ENCODE measurements at places on chromosomes 6 and 20.

- DNase-seq, result no peak
These were observed 132.2 kb upstream of the INSM1 start for GRCh38 chr20:20235681-20236080.

GRCh38 chr6:106988664-106989063 is 14.1 kb upstream of the CD24 start:
- DNase-seq, result no peak

GRCh38 chr20:14142171-14142570 is 146.9 kb downstream of the MACROD2 start:
- no peak for DNase-seq

GRCh38 chr6:141401168-141401567 is 731.6 kb upstream of the GJE1 start:
- DNase-seq, result no peak

DNA sequence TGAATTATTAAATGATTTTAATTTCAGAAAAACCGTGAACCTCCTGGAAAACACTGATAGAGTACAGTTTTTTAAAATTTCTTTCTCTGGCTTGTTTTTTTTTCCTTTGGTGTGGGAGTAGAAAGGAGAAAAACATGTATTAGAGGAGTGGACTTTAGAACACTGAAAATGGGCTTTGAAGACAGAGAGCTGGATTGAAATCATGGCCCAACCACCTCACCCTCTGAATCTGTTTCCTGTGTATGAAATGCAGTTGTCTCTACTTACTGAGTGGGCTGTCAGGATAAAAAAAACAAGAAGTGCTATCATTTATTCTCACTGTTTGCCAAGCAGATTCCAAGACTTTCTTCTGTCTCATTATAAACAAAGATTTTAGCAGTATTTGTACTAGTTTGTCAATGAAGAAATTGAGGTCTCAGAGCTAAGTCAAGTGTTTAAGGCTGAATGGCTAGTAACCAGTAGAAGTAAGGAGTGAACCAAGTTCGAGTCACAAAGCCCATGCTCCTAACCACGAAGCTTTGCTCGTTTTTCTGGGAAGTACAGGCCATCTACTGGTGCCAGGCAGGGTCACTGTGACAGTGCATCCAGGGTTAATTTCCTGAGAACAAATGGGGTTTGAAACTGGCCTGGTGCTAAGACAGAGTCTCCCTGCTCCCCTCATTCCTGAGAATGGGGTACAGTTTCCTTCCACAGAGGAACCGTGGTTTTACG is 256.4 kb downstream of the TMEM242 start:
- no peak for DNase-seq

DNA sequence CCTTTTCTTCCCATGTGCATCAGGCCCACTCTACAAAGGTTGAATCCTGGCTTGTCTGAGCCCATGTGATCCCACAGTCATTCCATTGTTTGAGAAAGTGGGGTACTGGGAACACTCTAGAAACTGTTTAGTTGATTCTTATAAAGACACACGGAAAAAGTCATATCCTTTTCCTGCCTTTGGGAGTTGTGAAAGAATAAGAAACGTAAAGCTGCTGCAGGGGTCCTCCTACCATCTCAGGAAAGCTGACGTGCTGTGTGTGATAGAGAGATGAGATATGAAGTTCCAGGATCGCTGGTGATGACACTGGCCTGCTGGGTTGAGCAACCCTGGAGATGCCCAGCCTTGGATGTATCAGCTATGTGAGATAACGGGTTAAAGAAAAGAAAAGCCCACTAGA is 21.3 kb upstream of the HLA-DRB5 start:
- DNase-seq, result no peak

- DNase-seq, result no peak
These were observed 79.2 kb upstream of the PLN start for GRCh38 chr6:118468682-118469465.

- DNase-seq, result peak; percentile 79
These were observed 5.4 kb upstream of the RAB44 start for GRCh38 chr6:36692220-36692619.

DNA sequence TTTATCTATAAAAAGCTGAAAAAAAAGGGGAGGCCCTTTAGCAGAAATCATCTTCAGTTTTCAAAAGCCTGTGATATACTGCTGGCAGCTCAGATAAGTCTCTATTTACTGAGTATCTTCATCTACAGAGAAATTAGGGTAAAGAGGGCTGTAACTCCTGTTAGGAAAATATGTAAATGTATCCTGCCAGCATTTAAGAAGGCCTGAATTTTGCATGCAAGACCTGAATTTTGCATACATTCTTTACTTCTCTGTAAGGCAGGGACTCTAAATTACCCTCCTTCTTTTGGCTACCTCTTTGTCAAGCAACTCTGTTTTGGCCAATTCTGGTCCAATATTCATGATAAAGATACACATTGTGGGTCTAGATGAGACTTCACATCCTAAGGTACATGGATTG is 150.6 kb upstream of the SPACA1 start:
- no peak for DNase-seq

DNA sequence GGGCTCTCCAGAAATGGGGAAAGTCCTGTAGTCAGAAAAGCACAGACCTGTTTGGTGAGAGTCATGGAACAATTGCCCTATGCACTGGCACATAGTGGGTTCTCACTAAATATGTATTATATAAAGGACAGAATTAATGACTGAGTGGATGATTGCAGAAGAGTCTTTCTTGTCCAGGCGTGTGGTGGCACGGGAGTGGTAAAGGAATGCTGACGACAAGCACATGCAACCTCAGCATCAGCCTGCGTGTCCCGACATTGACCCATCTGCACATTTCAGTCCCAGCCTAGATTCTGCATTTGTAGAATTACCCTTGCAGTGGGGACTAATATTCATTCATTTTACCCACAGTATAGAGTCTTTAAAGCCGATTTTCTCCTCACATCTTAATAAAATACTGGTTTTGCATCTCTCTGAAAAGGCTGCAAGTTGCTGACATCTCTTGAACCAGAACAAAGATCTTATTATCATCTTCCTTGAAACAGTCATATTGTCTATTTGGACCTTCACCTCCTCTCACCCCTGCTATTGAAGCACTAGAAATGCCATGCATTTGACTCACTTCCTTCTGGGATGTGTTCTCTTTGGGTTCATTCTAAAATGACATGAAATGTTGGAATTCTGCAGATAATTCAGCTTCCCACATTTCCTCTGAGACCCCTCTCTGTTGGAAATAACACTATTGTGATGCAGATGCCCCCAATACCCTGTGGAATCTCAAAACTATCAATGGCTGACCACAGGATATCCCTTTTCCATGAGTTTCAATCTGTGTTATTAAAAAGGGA is 883.6 kb upstream of the FLRT3 start:
- no peak for DNase-seq

- DNase-seq, result no peak
These were observed 984 bp downstream of the VARS2 start for GRCh38 chr6:30914854-30915590.

- DNase-seq, result no peak
These were observed 72.0 kb downstream of the SOX4 start for GRCh38 chr6:21665392-21666200.

DNA sequence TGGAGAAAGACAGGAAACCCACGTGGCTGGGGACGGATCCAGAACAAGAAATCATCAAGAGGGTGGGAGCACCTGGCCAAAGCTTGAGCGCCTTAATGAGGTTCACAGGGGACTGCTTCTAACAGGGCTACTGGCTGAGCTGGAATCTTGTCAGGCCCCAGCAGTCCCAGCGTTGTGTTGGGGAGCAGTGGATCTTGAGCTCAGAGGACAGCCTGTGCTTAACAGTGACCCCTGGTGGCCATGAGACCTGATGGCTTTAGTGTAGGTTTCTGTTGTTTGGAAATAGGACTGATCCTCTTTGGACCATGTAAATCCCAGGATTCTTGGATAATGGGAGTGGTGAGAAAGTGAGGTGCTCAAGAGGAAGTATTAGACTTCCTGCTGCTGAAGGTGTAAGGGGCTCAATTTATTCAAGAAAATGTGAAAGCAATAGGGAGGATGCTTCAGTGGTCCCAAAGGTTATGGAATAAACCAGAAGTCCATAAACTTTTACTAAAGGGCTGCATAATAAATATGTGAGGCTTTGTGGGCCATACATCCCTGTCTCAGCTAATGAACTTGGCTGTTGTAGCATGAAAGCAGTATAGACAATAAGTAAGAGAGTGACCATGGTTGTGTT is 216.2 kb downstream of the NFATC2 start:
- DNase-seq, result no peak

DNA sequence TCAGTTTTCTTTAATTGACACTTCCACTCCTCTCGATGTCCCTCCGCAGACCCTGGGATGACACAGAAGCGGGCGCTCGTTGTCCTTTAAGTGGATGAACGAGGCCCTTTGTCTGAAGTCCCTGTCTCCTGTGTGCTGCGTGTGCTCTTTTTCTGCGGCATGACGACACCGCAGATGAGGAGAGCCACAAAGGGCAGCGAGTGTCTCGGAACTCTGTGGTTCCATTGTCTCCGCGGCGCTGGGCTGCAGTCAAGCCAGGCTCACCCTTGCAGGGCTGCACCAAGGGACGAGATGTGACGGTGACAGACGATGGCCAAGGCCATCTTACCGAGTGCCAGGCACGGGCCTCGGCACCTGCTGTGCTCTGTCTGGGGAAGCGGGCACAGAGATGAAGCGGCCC is 10.6 kb downstream of the PRR18 start:
- no peak for DNase-seq

DNA sequence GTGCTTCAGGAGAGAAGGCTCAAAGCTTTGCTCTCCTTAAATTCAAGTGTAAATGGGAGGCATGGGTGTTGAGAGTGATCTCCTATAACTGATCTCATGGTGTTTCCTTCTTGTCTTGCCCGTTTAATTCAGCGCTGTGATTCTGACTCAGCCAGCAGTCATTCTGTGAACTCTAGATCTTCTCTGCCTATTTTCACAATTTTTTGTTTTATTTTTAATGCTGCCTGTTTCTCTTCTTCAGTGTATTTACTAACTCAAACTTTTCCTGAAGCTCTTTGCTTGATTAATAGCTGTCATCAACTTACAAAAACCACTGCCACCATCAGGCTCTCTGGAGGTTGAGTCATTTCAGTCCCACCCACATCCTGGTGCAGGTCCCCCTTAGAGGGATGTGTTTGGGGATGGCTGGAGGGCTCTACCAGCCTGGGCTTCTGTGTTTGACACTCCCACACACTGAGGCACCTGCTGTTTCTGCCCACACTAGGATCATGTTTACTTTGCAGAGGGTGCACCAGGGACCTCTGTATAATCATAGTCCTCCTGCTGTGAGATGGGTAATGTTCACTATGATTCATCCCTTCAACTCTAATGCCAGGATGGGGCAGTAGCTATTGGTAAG is 94.0 kb downstream of the SHLD1 start:
- DNase-seq, result peak; percentile 88

- DNase-seq, result peak; percentile 80
These were observed 78.1 kb downstream of the PRSS35 start for GRCh38 chr6:83590416-83590815.

DNA sequence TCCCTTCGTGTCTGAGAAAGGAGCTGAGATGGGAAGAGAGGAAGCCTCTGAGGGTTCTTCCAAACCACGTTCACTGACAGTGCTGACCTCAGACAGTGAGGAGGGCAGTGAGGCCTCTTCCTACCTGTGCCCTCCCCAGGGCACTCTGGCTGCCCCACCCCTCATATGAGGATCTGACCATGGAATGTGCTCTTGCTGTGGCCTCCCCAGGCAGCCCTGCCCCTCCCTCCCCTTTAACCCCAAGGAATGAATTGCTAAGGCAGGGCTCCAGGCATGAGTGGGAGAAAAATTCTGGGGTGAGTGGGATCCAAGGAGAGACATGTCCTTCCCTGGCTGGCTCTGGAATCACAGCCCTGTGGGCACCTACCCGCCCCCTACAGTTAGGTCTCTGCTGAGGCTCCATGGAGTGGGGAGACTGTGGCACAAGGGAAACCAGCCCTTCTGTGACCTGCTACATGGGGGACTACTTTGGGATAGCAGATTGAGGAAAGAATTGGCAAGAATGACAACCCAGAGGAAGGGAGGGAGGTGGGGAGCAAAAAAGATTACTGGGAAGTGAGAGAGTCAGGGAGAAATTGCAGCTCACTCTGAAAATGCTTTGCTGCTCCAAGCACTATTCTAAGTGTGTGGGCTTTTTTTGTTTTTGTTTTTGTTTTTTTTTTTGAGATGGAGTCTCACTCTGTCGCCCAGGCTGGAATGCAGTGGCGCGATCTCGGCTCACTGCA is 29.4 kb downstream of the TNXB start:
- no peak for DNase-seq

DNA sequence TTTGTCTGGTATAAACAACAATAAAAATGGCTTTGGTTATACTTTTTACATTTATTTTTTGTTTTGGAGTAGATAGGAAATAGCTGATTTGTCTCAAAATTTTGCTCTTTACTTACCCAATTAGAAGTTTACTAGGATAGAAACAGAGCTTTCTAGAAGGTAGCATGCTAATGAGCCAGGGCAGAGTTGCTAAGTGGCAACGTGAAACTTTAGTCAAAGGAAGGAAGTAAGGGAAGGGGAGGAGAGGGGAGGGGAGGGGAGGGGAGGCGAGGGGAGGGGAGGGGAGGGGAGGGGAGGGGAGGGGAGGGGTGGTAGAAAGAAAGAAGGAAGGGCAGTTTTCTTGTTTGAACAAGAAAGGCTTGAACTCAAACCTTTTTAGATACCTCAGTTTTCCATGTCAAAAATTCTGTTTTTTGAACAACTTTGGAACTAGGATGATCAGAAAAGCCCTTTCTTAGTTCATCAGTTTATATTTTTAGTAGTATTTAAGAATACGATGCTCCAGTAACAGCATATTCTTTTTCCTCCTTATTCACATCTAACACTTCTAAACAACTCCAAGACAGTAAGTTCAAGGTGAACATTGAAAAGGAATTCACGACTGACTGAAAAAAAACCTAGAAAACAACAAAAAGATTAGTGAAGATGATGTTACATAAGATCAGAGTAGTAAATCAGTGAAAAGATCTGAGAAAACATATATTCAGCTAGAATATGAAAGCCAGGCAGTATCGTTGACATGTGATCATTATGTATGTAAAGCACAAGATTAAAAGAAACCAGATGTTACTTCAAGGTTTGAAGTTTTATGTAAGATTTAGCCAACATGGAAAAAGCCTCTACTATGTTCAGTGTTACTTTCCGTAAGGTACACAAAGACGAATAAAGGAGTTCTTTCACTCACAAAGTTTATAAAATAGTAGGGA is 263.4 kb downstream of the ARHGAP18 start:
- DNase-seq, result no peak

DNA sequence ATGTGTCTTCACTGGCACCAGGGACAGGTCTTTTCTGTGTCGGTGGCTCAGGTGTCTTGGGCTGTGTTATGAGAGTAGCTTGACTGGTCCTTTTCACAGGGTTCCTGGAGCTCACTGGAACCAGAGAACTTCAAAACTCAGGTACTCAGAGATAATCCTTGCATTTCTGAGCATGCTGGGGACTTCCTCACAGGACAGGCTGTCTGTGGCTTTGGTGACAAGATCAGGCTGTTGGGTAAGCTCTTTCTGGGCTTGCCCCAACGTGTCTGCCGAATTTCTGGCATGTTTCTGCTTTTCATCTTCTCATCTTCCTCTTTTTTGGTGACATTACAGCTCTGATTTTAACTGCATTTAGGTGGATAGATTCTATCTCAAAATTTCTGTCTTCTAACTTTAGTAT is 270.0 kb downstream of the CDH26 start:
- DNase-seq, result peak; percentile 62

All from bone marrow (tissue), 2 donors.